Lower lobe of right lung (tissue), 2 donors: ENCODE measurements at places on chromosomes 13 and 19. TPM values are rescaled to one million over a fixed set of nuclear protein-coding genes. Genes with fewer than 3 reads are reported as not detected.
A peak's percentile ranks its signal among the peaks of the same experiment; 100 is the strongest.

Gene SIGLEC10
- 17.4 TPM for total RNA-seq

Gene OR10H1
- not detected for total RNA-seq

Gene IGFLR1
- 17.1 TPM for total RNA-seq

Gene ATXN8OS
- not detected for total RNA-seq

Gene PRODH2
- not detected for total RNA-seq

Gene MYPOP
- 7.5 TPM for total RNA-seq

Gene SHANK1
- total RNA-seq = 0.71 TPM

DNA sequence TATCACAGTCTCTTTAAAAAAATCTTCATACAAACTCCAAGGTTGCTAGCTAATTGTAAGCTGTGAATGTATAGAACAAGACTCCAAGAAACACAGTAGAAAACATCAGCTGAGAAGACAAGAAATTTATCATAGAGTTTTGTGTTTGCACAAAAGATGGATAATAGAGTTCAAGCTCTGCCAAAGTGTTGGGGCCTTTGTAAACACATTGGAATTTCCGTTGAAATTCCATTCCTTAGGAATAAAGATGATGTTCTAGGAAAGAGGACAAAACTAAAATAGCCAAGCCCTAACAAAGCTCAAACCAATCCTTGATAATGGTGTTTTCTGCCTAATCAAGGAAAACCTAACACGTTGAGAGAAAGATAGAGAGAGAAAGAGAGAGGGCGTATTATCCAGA lies 20.6 kb downstream of the LRRC63 start:
- no peak for DNase-seq
- no peaks in the 10 kb centered on the region for H3K36me3 ChIP-seq
- no peak overlapping the region for H3K27ac ChIP-seq

DNA sequence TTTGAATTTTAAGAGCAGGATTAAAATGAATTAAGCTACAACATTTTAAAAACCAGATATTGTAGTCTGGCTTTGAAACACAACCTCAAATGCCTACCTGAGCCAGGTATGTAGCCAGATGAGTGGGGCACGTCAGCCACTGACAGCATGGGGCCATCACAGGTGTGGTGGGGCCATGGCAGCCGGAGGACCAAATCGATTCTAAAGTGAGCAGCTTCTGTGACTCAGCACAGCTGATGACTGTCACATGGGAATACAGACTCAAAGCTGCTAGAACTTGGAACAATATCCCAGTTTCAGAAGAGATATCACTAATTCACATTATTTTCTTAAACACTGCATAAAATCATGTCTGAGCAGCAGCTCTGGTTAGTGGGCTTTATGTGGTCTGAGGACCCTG lies 52.8 kb downstream of the SERP2 start:
- H3K27me3 ChIP-seq = no peaks in the 10 kb centered on the region
- H3K36me3 ChIP-seq = no peaks in the 10 kb centered on the region
- H3K4me3 ChIP-seq = no peak overlapping the region
- DNase-seq = no peak
- no peaks in the 10 kb centered on the region for H3K4me1 ChIP-seq
- no peak overlapping the region for H3K27ac ChIP-seq

- no peaks in the 10 kb centered on the region for H3K4me1 ChIP-seq
- H3K36me3 ChIP-seq = no peaks in the 10 kb centered on the region
- H3K27ac ChIP-seq = no peak overlapping the region
- no peaks in the 10 kb centered on the region for H3K27me3 ChIP-seq
- no peak for DNase-seq
- no peak overlapping the region for H3K4me3 ChIP-seq
These were observed 67.7 kb upstream of the USP29 start for GRCh38 chr19:57052081-57052480.

GRCh38 chr13:48816700-48817099 lies 159.0 kb upstream of the FNDC3A start:
- no peak overlapping the region for H3K27ac ChIP-seq
- H3K36me3 ChIP-seq = no peaks in the 10 kb centered on the region

- H3K4me1 ChIP-seq = no peaks in the 10 kb centered on the region
- no peak overlapping the region for H3K27ac ChIP-seq
- H3K27me3 ChIP-seq = no peaks in the 10 kb centered on the region
- H3K4me3 ChIP-seq = no peak overlapping the region
- DNase-seq = no peak
- no peaks in the 10 kb centered on the region for H3K36me3 ChIP-seq
These were observed 154.8 kb downstream of the ABCC4 start for GRCh38 chr13:95146486-95146885.

DNA sequence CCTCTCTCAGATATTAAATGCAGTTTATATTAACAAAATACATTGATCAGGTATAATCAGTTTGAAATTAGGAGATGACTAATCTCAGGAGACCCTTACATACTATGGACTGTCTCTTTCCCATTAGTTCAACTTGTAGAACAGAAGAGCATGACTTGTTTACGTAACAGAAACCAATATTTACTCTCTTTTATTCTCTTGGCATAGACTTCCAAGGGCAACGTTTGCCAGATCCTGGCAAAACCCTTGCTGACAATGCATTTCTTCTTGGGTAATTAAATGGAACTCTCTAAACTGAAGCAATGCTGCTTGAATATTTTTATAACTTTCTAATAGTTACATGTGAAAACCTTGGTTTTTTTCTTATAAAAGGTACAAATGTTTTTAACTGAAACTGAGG lies 68.3 kb upstream of the MYO16 start:
- no peaks in the 10 kb centered on the region for H3K27me3 ChIP-seq
- DNase-seq = no peak
- no peaks in the 10 kb centered on the region for H3K36me3 ChIP-seq
- peaks cover 7% of the 10 kb centered on the region for H3K4me1 ChIP-seq

DNA sequence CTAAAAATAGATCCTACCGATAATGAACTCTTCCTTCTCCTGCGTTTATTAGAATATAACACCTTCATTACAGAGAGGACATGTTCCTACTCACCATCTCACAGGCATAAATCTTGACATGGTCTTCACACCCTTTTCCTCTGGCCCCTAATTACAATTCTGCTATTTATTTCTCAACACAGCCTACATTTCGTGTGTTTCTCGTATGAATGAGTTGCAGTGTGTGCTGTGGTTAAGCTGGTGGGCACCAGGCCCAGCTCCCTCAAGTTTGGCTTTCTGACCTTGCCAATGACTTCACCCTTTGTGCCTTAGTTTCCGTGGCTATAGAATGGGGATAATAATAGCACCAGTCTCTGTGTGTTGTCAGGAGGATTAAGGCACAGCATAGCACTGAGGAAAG lies 12.3 kb upstream of the KATNAL1 start:
- H3K27me3 ChIP-seq = no peaks in the 10 kb centered on the region
- H3K27ac ChIP-seq = no peak overlapping the region
- no peaks in the 10 kb centered on the region for H3K4me1 ChIP-seq

- peaks cover 36% of the 10 kb centered on the region for H3K4me1 ChIP-seq
- no peak for DNase-seq
- peaks cover 2% of the 10 kb centered on the region for H3K36me3 ChIP-seq
- H3K27ac ChIP-seq = peak overlapping the region; percentile 74
These were observed 44.4 kb upstream of the NPAS1 start for GRCh38 chr19:46975011-46975924.

DNA sequence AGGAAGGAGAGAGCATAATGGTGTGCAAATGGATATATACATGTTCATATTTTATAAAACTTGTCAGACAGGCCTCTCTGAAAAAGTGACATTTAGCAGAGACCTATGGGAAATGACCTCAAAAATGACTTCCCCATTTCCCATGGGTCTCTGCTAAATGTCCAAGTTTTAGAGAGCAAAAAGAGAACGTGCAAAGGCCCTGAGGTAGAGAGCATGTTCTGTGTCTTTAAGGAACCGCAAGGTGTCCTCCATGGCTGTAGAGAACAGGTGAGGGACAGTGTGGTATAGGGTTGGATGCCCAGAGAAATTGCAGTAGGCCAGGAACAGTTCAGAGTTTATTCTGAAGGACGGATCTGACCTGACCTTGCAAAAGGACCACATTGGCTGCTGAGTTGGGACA lies 113.2 kb upstream of the RNF113B start:
- peaks cover 14% of the 10 kb centered on the region for H3K4me1 ChIP-seq
- no peak overlapping the region for H3K27ac ChIP-seq
- no peak for DNase-seq
- no peaks in the 10 kb centered on the region for H3K27me3 ChIP-seq

- peaks cover 45% of the 10 kb centered on the region for H3K4me1 ChIP-seq
- no peaks in the 10 kb centered on the region for H3K27me3 ChIP-seq
- DNase-seq = no peak
These were observed 97.3 kb downstream of the STARD13 start for GRCh38 chr13:33188093-33188882.

DNA sequence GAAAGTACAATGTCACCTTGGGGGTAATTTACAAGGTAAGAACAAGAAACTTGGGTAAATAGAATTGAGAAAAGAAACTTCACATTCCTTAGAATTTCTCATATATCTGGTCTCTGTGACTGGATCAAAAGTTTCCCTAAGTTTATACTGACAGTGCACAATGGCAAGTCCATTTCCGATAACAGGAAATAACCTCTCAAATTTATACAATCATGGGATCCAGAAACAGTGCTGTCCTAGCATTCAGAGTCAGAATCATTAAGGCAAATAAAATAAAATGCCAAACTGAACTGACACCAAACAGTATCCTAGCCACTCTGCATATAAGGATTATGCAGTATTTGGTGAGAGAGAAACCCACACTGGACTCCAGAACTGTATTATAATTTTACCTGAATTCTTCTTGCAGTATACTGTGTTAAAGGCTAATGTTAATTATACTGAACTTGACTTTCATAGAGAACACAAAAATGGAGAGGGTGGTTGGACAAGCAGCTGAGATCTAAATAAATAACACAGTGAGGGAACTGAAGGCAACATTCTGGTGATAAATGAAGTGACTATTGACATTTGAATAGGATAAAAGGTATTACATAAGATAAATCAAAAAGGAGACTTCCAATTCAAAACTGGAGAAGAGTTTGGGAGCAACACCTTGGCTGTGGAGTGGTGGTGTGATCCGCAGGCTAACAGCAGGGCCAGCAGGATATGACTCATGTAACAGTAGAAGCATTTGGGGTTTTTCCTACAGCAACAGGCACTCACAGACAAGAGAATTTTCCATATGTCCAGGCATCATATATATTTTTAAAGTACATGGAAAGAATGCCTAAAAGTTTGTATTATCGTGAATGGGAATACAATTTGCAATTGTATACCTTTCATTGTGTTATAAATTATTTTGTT lies 932.5 kb upstream of the MIR17HG start:
- H3K4me1 ChIP-seq = no peaks in the 10 kb centered on the region
- H3K27me3 ChIP-seq = no peaks in the 10 kb centered on the region
- no peak overlapping the region for H3K27ac ChIP-seq
- no peak for DNase-seq

GRCh38 chr19:16889366-16889882 lies 625 bp downstream of the F2RL3 start:
- no peaks in the 10 kb centered on the region for H3K36me3 ChIP-seq
- no peaks in the 10 kb centered on the region for H3K27me3 ChIP-seq
- H3K27ac ChIP-seq = peak overlapping the region; percentile 84
- peak overlapping the region; percentile 49 for H3K4me3 ChIP-seq

DNA sequence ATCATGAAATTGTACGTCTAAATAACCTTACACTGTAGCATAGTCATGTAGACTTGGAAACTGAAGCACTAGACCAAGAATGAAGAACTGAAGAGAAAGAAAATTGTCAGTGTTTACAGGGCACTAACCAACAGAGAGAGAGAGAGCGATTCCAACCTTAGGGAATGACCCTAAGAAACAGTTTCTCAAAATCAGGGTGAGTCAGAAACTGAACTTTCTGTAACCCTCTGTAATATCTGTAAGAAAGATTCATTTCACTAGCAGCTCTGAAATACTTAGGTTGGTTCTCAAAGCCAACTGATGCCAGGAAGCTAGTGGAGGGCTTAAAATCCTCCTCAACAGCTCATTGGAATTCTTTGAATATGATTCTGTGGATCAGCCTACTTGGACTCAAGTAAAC lies 936.9 kb downstream of the EFNB2 start:
- H3K27ac ChIP-seq = no peak overlapping the region
- no peaks in the 10 kb centered on the region for H3K36me3 ChIP-seq
- no peaks in the 10 kb centered on the region for H3K4me1 ChIP-seq

DNA sequence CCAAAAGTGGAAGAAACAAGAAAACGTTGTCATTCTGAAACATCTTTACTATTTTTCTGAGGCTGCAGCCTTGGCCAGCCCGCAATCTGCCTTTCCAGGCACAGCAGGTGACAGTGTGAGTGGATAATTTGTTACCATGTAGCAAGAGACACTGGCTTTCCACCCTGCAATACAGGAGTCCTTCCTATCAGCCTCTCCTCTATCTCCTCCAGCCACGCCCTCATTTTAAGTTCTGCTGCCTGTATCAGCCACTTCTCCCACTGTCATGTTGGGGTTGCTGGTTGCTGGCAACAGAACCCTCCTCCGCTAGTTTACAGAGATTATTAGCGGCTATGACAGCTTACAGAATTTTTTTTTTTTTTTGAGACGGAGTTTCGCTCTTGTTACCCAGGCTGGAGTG lies 7.7 kb upstream of the LGALS7 start:
- no peaks in the 10 kb centered on the region for H3K4me1 ChIP-seq
- no peaks in the 10 kb centered on the region for H3K27me3 ChIP-seq
- no peak for DNase-seq
- H3K4me3 ChIP-seq = no peak overlapping the region
- H3K27ac ChIP-seq = no peak overlapping the region

DNA sequence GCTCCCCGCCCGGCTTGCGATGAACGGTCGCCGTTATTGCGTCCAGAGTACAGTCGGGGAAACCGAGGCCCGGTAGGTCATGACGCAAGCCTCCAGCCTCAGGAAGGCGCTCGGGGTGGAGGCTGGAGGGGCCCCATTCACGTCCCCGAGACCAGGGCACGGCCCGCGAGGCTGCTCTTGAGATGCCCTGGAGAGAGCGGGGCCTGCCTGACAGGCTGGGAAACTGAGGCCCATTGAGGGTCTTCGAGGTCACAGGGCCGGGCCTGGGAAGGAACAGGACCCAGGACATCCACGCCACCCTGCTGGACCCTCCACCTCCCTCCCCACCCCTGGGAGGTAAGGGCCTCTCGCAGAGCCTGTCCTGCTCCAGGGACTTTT lies 367 bp downstream of the NDUFS7 start:
- peak overlapping the region; percentile 82 for H3K27ac ChIP-seq
- H3K36me3 ChIP-seq = peaks cover 13% of the 10 kb centered on the region
- H3K4me1 ChIP-seq = peaks cover 18% of the 10 kb centered on the region
- peak overlapping the region; percentile 89 for H3K4me3 ChIP-seq
- no peak for DNase-seq

GRCh38 chr13:37870895-37871550 lies 1.5 kb upstream of the TRPC4 start:
- no peak overlapping the region for H3K4me3 ChIP-seq
- H3K4me1 ChIP-seq = peaks cover 9% of the 10 kb centered on the region
- no peak overlapping the region for H3K27ac ChIP-seq
- peaks cover 28% of the 10 kb centered on the region for H3K27me3 ChIP-seq

DNA sequence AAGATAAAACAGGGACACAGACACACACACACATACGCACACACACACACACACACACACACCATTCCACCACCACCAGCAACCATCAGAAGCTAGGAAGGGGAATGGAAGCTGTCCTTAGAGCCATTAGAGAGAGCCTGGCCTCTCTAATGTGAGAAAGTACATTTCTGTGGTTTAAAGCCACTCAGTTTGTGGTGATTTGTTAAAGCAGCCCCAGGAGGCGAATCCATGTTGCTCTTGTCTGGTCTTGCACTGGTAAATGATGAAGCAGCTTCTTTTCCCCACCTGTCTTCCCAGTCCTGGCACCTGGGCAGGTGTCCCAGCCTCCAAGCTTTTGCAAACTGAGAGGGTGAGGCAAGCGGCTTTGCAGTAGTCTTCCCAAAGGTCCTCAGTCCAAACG lies 118.9 kb upstream of the KL start:
- no peak overlapping the region for H3K27ac ChIP-seq
- H3K36me3 ChIP-seq = no peaks in the 10 kb centered on the region
- no peaks in the 10 kb centered on the region for H3K27me3 ChIP-seq
- H3K4me3 ChIP-seq = no peak overlapping the region

- no peak overlapping the region for H3K4me3 ChIP-seq
- peaks cover 6% of the 10 kb centered on the region for H3K27me3 ChIP-seq
- no peaks in the 10 kb centered on the region for H3K36me3 ChIP-seq
These were observed 26.8 kb upstream of the MTIF3 start for GRCh38 chr13:27476943-27477703.
